ENCODE measurements at places on chromosomes 7 and 10.

DNA sequence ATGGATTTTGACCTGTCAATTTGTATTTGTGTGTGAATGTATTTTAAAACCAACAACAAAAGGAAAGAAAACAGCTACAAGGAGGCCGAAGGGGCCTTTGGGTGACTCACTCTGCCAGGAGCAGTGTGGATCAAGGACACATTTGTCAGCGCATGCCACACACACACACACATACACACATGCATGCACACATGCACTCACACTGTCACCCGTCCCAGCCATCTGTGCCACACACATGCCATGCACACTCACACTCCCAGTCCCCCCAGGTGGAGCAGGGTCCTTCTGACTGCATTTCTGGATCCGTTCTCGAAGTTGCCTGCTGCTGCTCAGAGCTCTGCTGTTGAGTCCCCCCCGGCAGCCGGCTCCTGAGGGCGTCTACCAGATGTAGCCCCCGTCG is 26.0 kb downstream of the SPOCK2 start:
- DNase-seq = no peak

DNA sequence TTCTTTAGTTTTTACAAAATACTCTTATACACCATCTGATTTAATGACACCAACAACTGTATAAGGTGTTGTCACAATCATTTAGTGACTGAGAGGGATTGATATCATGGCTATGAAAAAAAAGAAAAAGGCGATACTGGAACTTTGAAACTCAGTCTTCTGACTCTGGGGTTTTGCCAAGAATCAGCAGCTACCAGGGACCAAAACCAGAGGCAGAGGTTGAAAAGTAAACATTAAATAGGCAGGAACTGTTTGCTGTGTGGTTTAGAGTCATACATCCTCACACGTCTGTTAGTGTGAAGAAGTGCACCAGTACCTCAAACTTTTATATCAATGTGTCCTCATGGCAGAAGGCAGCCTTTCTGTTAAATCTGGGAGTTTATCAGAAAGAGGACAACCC is 19.9 kb upstream of the GGCT start:
- no peak for DNase-seq

DNA sequence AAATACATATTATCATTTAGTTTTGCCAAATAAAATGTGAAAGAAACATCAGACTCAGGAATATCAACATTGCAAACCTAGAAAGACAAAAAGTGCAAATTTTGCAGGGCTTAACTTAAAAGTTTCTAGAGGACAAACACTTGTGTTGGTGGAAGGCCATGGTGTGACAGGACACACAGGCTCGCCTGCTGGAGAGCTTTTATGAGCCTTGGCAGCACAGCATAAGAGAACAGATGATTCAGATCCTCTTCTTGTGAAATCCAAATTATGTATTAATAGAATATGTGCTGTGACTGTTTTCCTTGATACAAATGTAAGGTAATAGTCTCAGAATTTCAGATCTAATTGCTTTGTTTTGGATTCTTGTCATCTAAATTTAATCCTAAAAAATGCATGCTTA is 72.9 kb upstream of the ABCB5 start:
- no peak for DNase-seq

DNA sequence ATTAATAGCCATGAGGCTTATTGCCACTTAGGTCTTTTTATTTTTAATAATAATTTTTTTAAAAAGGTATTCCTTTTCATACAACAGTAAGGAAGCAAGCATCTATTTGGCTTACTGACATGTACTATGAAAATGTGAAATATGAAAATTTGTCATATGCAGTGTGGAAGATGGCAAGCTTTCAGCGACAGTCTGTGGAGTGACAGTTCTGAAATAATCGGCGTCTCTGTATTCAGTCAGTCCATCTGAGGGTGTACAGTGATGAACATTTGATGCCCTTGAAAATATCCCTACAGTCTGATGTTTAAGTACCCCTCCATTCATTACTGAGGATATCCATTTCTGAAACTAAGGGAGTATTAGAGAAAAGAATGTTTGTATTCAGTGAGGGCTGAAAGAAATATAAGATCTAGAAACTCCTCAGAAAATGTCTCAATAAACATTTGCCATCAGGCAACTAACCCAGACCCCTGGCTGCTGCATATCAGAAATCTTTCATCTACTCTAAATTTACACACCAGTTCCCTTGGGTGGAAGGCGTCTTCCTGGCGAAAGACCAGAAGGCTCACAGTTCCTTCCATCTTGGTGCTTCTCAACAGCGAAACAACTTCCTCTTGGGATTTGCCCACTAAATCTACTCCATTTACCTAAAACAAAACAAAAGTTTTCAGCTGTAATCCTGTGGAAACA is 440.6 kb downstream of the PARD3 start:
- DNase-seq = no peak

DNA sequence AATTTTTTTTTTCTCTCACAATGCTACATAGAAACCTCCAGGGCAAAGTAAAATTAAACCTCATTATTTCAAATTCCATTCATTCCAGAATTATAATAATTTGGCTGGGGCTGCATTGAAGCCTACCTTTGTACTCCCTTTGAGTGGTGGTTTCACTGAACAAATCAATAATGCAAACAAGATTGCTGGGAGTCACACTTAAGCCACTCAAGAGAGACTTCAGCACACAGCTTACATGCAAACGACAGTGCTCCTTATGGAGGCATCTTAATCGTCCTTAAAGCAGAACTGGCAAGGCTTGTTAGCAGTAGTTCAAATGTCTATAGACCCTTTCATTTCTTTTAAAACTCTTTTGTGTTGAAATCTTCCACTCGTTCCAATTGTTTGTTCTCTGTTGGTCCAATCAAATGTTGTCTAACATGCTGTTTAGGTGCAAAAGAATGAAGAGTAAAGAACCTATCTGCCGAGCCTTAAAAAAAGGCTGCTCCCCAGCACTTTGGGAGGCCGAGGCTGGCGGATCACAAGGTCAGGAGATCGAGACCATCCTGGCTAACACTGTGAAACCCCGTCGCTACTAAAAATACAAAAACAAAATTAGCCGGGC is 294.9 kb downstream of the FGFR2 start:
- DNase-seq = no peak

DNA sequence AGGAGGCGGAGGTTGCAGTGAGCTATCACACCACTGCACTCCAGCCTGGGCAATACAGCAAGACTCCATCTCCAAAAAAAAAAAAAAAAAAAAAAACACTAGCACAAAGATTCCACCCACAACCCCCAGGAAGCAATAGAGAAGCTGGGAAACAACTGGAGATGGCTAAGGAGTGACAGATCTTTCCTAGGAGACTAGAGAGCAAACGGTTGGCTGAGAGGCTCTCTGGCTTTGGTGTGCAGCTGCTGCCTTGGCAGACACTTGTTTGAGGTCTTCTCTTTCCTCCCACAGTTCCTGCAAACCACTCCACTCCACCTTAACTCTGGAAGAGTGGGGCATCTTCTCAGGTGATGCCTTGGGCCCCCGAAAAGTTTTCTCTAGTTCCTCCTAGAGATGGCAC is 78.5 kb upstream of the LANCL2 start:
- DNase-seq = no peak

GRCh38 chr7:142499635-142500034 is 241.8 kb upstream of the PRSS58 start:
- no peak for DNase-seq

GRCh38 chr10:32150532-32151101 is 94.4 kb upstream of the KIF5B start:
- DNase-seq = no peak

- DNase-seq = no peak
Measured at GRCh38 chr7:7639847-7640220, 718 bp upstream of the UMAD1 start.

GRCh38 chr7:28573059-28573553 is 160.8 kb downstream of the CREB5 start:
- no peak for DNase-seq

DNA sequence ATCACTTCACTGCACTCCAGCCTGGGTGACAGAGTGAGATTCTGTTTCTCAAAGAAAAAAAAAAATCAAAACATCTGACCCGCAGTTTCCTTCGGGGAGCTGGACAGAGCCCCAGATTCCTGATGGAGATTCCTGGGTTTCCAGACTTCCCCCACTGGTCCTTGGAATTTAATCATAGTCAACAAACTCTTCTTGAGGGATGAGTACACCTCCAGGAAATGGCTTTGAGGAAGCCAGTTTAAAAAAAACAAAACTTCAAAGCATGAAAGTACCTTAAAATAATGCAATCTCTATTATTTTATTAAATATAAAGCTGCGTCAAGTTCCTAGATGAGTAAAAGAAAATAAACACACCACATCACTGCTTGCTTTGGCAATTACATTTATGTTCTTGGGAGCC is 1.2 kb upstream of the MAD1L1 start:
- no peak for DNase-seq

- DNase-seq = no peak
Measured at GRCh38 chr7:158035343-158035742, 552.3 kb downstream of the PTPRN2 start.

All from T-helper 17 cell (primary cell).